ENCODE measurements at places on chromosomes 4 and X.

GRCh38 chrX:76538860-76539259 is 111.3 kb downstream of the MAGEE1 start:
- no peak for DNase-seq

DNA sequence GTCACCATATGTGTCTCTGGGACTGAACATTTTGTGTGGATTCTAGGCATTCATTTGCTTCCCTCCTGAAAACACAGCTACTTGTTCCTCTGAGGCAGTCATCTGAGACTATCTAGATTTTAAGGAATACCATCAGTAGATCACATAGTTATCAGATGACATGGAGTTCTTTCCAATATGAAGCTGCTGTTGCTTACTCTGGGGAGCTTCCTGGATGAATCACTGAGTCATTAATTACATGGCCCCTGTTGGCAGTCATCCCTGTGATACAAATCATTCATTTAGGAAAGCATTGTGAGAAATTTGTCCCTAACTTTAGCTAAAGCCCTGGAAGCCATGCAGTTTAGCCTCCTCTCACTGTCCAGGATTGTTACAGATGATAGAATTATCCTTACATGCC is 98.2 kb upstream of the ARSJ start:
- DNase-seq, result no peak

DNA sequence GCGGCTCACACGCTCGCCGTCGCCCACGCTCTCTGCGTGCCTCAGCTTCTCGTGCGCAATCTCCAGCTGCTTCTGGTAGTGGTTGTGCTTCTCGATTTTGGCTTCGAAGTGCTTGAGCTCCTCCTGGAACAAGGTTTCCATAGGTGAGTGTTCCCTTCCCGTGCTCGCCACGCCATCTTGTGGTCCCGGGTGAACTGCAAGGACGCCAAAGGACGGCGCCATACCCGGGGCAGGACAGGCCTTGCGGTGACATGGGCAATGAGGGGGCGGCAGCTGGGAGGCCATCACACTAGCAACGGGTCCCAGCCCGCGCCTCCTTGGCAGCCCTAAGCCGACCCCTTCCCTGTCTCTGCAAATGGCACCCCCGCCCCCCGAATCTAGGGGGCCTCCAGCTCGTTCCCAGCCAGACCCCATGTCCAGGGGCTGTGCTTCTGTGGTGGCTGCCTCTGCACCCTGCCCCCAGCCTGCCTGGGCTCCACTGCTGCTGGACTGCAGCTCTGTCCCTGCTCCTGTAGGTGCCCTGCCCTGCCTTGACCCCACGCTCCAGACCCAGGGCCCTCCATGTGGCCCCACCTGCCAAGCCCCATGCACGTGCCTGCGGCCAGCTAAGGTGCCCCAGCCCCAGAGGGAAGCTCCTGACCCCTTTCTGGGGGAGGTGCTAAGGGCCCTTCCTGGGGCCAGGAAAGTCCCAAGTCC is 17.3 kb downstream of the LRPAP1 start:
- DNase-seq, result no peak

- no peak for DNase-seq
These were observed 51.6 kb downstream of the SUPT20HL2 start for GRCh38 chrX:24262309-24262708.

DNA sequence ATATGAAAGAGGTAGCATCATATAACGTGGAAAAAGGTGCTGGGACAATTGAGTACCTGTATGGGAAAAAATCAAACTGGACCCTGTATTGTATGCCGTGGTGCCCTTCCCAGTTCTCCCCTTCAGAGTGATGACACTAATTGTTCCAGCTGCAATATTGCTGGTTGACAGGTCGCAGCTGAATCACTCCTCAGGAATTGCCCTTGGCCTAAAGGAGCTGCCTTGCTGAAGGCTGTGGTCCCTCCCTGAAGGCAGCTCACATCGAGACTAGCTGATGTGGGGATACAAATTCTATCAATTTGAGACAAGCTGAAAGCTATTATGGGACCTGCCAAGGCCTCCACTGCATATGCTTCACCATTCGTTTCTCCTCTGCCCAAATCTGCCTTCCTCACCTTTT is 39.3 kb upstream of the CXCL8 start:
- no peak for DNase-seq

DNA sequence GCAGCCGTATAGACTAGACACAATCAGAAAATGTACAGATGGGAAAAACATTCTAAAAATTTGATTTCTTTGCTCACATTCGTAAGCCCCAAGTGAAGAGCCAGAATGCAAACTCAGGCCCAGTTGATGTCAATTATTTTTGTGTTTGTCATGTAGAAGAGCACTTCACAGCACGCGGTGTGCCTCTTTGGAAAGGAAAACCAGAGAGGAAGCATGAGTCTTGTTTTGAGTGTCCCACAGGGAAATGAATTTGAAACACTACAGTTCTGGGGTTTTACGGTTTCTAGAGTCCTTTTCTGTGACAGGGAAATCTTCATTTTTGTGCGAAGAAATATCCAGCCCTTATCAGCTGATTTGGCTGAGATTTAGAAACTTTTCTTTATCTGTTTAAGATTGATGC is 554.6 kb upstream of the BOD1L1 start:
- no peak for DNase-seq

GRCh38 chrX:97200454-97200853 is 316.7 kb downstream of the RPA4 start:
- no peak for DNase-seq

DNA sequence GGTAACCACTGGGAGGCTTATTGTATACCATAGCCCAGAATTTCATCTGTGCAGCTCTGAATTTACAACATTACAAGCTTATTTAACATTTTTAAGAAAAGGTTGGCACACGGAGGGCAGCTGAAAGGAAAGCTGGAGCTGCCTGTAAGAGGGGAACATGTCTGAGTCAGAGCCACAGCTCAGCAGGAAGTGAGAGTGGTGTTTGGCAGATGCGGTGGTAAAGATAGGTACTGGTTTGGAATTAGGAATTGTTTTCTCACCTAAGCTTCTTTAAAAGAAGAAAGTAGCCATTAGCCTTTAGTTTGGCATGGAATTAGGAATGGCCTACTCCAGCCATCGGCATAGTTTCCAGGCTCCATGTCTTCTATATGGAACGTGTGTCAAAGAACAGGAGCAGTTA is 172.5 kb upstream of the ANXA3 start:
- no peak for DNase-seq

DNA sequence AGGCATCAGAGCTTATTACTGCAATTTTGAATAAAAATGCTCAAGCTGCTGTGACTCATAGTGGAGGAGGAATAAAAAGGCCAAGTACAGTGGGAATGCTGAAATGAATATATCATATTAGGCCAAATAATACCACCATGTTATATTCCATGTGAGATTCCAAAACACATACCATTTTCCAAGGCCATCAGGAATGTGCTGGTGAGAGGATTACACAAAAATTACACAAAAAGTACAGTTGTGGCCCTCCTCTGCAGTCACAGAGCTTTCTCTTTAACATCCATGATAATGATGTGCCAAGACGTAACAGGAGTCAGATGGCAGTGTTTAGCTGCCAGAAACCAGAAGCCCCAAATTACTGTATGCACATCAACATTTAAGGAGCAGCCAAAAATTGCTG is 153.5 kb downstream of the PCDH18 start:
- no peak for DNase-seq

DNA sequence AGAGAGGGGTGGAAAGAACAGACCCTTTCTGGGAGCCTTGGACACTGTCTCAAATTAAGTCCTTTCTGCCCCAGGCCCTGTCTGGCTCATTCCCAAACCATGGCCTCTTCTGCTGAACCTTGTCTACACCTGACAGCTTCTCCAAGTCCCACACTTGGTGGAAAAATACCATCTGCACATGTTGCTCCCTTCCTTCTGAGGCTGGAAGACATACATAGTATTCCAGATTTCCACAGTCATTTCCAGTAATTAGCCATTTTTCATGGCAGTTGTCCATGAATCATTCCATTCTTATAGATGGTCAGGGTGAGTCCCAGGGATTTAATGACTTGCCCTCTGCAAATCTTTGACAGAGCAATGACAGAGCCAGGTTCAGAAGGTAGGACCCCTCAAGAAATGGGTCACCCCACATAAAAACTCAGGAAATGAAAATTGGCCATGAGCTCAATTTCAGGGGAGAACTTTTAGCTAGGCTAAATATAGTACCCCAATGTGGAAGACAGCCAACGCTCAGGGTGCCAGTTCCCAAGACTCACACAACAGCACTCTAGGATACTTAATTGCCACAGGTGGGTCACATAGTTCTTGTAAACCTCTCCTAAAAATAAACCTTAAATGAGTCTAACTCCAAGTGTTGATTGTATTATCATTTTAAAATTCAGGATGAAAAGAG is 16.2 kb upstream of the DAPP1 start:
- DNase-seq, result no peak

GRCh38 chrX:120795301-120795700 is 80.4 kb downstream of the CT47B1 start:
- DNase-seq, result no peak

GRCh38 chr4:129043523-129043922 is 49.8 kb downstream of the SCLT1 start:
- no peak for DNase-seq

- DNase-seq, result no peak
These were observed 850 bp downstream of the IGBP1 start for GRCh38 chrX:70134116-70134477.

- DNase-seq, result no peak
These were observed 12.0 kb upstream of the RTL9 start for GRCh38 chrX:110346681-110347080.

DNA sequence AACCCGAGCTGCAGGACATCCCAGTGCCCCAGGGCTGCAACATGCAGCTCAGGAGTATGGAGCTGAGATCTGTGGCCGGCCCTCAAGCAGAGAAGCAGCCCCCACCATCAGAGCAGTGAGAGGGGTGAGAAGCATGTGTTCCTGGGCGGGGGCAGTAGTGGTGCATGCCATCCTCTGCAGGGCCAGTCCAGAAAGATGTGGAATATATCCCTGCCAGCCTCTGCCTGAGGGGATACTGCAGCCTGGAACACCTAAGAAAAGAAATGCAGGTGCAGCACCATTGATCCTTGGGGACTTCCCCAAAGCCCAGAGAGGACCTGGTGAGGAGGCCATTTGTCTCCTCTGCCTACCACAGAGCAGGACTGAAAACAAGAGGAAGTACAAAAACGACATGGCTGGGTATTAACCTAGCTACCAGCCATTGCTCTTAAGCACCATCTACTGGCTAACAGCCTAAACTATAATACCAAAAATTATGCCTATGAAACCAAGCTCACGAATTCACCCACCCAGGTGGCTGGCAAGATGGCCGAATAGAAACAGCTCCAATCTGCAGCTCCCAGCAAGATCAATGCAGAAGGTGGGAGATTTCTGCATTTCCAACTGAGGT is 158.8 kb downstream of the ADGRA3 start:
- no peak for DNase-seq

- no peak for DNase-seq
These were observed 880 bp upstream of the LONRF3 start for GRCh38 chrX:118973389-118974087.

DNA sequence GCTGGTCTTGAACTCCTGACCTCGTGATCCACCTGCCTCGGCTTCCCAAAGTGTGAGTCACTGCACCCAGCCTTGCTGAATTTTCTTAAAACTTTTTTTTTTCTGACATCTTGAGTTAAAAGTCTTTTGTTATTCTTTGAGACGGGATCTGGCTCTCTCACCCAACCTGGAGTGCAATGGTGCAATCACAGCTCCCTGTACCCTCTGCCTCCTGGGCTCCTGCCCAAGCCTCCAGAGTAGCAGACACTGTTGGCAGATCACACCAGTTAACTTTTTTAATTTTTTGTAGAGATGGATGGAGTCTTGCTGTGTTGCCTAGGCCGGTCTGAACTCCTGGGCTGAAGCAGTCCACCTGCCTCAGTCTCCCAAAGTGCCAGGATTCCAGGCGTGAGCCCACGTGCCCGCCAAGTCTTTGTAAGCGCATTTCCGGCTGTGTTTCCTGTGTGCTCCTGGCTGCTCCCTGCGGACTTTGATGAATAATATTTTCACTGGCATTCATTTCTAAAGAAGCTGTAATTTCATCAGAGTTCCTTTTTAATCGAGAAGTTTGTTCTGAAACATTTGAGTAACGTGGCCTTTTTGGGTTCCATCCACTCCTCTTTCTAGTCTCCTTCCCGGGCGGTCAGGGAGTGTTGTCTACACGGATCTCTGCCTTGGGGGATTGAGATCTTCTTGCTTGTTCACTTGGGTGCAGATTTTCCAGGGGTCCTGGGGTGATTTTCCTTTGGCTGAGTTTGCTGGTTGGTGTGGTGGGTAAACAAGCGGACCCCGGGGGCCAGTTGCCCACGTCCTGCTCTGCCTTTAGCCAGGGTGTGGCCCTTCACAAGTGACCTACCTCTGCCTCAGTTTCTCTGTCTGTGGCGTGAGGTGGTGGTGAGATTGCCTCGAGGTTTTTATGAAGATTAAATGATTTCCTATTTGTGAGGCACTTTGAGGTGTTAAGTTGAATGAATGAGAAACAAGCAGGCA is 44.4 kb downstream of the PCGF3 start:
- DNase-seq, result no peak

GRCh38 chr4:158809611-158810486 is 41.0 kb downstream of the FNIP2 start:
- DNase-seq, result no peak

- no peak for DNase-seq
These were observed 67.0 kb upstream of the MSX1 start for GRCh38 chr4:4792466-4792865.

DNA sequence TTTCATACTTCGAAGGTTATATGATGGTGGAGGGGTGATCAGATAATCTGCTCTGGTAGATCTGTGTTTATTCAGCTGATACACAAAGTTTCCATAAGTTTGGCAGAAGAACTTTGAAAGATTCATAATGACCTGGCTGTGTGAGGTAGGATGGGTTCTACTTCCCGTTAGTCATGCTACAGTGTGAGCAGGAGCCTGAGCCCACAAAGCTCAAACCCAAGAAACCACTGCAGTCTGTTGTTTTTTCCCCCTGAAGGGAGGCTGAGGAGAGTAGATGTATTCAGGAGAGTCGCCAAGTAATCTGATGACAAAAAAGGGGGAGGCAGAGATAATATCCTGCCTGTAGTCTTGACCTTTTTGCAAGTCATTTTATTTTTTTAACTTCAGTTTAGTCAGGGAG is 52.8 kb upstream of the PPP3CA start:
- no peak for DNase-seq

DNA sequence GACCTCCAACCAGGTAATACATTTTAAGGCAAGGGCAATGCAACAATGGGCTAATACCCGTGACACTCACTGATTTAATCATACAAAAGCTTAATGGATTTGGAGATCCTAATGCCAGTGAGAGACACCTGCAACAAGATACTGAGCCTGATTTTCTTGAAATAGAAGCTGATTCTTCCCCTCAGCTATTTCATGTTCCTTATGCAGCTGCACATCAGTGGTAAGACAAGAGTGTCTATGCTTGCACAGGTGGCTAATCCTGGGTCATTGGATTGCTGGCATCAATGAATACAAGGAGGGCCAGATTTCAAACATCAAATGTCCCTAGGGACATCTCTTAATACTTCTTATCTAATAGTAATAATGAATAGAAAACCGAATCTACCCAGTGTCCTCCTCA is 139.7 kb downstream of the PPARGC1A start:
- DNase-seq, result no peak

- DNase-seq, result no peak
These were observed 41.8 kb downstream of the SULT1B1 start for GRCh38 chr4:69718396-69719271.
